ENCODE measurements at places on chromosomes 1 and 21.

- no peak for DNase-seq
Observed at GRCh38 chr1:93694819-93695218, 13.2 kb upstream of the BCAR3 start.

- DNase-seq, result no peak
Observed at GRCh38 chr1:192797891-192798290, 10.9 kb upstream of the RGS2 start.

DNA sequence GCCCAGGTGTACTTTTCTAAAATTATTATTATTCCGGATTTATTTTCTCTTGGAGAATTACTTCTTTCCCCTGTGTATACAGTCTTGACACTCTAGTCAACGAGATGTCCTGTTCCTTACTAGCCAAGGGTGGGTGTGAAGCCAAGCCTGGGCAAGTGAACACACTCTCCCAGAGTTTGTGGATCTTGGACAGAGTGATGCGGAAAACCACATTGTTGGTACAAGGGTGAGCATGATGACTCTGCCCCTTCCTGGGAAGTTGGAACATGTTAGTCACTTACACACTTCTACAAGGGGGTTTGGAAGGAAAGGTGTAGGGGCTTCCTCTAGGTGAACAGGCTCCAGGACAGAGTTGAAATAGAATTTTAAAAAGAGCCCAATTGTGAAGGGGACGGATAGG, 20.0 kb upstream of the RD3 start:
- DNase-seq, result no peak

- DNase-seq, result no peak
Observed at GRCh38 chr1:180536821-180537372, 21.9 kb upstream of the OVAAL start.

- DNase-seq, result no peak
Observed at GRCh38 chr1:44367944-44368343, 12.9 kb upstream of the ERI3 start.

Measured in COLO829 (cell line).